ENCODE measurements at places on chromosomes 11 and 22.

DNA sequence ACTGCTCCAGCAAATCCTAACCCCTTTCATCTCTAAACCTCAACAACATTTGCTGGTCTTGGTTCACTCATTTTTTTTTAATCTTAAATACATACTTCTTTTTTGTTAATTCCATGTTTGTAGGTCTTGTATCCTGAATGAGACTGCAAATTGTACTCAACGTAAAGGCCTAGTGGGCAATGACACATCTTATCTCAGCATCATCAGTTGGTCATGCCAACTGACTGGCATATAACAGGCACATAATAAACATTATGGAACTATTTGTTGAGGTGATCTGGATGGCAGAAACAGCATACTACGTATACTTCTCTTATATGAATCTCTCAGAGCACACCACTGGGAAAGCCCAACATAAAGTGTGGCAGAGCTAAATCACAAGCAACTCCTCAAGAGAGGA is 116.7 kb downstream of the RBFOX2 start:
- DNase-seq = no peak

DNA sequence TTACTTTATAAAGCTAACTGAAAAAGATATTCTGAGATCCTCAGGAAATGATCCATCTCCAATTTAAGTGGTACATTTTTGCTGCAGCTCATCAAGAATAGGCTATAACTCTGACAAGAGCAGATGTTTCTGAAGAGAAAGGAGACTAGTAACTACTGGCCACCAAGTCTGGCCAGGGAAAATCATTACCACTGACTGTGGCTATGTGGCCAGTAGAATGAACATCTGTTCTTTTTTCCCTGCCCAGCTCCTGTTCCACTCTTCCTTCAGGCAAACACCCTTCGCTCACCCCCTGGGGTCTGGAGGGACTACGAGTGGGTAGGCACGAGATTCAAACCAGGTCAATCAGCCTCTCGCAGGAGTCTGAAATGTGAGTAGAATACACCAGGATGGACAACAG is 23.9 kb downstream of the TMEM123 start:
- no peak for DNase-seq

GRCh38 chr11:60389279-60389910 is 6.9 kb upstream of the MS4A14 start:
- DNase-seq = no peak

DNA sequence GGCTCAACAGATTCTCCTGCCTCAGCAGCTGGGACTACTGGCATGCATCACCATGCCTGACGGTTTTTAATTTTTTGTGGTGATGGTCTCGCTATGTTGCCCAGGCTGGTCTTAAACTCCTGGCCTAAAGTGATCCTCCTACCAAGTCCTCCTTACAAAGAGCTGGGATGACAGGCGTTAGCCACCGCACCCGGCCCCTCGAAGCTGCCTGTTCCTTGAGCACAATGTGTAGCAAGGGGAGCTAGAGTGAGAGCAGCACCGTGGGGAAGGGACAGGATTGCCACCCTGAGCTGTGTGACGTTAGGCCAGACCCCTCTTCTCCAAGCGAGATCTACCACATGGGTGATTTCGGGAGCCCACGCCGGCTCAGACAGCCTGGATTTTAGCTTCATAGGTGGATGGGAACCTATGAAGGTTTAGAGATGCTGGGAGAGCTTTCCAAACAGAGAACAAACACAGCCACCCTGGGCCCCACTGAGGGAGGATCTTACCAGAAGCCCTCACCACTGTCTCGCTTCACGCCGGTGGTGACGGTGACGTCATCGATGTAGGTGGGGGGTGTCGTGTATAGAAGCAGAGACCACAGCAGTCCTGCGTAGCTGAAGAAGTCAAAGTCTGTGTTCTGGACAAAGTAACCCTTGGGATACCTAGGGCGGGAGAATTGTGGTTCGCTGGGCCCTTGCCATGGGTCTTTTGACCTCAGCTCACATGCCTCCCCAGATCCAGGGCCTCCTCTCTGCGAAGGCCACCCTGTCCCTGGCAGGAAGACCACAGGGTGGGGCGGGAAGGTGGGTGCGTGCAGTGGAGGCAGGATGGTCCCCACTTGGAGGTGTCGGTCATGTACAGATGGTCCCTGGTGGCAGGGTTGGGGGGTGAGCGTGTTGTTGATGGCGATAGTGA is 23.1 kb downstream of the RGL4 start:
- no peak for DNase-seq

DNA sequence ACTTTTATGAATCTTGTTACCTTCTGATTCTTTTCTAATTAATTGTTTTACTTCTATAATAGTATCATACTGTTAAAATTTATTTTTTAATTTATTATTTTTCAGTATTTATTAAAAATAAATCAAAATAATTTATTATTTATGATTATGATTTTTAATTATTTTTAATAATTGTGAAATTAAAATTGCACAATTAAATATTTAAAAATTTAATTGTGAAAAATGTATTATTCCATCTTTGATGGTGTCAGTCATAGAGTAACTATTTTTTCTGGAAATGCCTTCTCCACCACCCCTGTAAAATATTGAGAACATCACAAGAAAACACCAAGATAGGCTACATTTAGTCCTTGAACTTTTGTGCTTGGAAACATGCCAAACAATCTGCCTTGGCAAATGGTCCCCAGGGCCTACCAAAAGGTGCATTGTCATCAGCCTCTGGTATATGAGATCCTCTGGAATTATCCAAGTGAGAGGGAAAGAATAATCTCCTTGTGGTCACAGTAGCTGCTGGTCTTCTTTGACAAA is at the start of gene OR8H2:
Gene OR8H2 (plus strand): TSS at position 478 of the 528 bp plus-strand sequence. CDS start 1,356 bp downstream, outside the sequence.
- no peak for DNase-seq

Data from NCI-H1092 (cell line).